ENCODE measurements at places on chromosomes 6 and 20.

GRCh38 chr6:31243508-31243907 lies 28.4 kb downstream of the HLA-C start:
- DNase-seq = no peak

- DNase-seq = no peak
Observed at GRCh38 chr6:7389162-7389450, 436 bp downstream of the CAGE1 start.

GRCh38 chr6:106249658-106250057 lies 75.9 kb downstream of the ATG5 start:
- no peak for DNase-seq

- DNase-seq = no peak
Observed at GRCh38 chr20:47276851-47277534, 79.5 kb downstream of the ZMYND8 start.

GRCh38 chr6:32267035-32267434 lies 43.2 kb upstream of the NOTCH4 start:
- no peak for DNase-seq

DNA sequence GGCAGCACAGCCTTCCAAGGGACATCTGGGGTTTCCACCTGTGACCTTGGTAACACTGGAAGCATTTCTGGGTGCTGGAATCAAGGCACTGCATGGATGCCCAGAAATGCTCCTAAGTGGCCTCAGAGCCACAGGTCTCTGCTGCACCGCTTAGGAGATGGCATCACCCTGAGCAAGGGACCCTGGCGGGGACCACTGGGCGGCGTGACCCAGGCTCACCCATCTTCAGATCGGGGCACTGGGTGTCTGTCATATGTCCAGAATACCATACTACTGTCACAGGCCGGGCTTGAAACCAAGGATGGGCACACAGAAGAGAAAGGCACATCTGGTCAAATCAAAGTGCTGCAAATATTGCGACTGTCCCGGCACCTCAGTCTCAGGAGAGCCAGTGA lies 45.9 kb downstream of the SSR1 start:
- DNase-seq = no peak

- no peak for DNase-seq
Observed at GRCh38 chr6:32867022-32867477, 13.1 kb downstream of the PSMB9 start.

GRCh38 chr20:44097521-44098255 lies 89.3 kb downstream of the JPH2 start:
- no peak for DNase-seq

GRCh38 chr6:118645395-118645794 lies 6.0 kb downstream of the CEP85L start:
- no peak for DNase-seq

DNA sequence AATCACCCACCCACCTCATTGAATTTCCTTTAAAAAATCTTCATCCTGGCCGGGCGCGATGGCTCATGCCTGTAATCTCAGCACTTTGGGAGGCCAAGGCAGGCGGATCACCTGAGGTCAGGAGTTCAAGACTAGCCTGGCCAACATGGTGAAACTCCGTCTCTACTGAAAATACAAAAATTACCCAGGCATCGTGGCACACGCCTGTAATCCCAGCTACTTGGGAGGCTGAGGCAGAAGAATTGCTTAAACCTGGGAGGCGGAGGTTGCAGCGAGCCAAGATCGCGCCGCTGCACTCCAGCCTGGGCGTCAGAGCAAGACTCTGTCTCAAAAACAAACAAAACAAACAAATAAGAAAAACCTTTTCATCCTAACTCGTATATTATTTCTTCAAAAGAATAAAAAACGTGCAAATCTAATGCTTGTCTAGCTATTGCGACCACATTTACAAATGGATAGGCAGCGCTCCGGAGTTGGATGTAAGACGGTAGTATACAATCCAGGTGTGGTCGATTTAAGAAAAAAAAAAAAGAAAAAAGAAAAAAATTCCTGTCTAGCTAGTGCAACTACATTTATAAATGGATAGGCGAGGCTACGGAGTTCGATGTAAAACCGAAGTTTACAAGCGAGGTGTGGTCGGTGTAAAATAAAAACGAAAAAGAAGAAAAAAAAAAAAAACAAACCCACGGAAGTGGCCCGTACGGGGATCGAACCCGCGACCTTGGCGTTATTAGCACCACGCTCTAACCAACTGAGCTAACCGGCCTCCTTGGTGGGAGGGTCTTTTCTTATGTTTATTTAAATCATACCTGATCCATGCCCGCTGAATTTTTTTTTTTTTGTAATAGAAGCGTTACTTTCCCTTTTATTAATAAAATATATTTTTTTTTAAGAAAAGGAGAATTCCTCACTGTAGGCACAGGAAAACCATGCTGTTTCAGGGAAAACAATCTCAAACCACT lies 70.7 kb upstream of the PRSS16 start:
- DNase-seq = peak; percentile 76

DNA sequence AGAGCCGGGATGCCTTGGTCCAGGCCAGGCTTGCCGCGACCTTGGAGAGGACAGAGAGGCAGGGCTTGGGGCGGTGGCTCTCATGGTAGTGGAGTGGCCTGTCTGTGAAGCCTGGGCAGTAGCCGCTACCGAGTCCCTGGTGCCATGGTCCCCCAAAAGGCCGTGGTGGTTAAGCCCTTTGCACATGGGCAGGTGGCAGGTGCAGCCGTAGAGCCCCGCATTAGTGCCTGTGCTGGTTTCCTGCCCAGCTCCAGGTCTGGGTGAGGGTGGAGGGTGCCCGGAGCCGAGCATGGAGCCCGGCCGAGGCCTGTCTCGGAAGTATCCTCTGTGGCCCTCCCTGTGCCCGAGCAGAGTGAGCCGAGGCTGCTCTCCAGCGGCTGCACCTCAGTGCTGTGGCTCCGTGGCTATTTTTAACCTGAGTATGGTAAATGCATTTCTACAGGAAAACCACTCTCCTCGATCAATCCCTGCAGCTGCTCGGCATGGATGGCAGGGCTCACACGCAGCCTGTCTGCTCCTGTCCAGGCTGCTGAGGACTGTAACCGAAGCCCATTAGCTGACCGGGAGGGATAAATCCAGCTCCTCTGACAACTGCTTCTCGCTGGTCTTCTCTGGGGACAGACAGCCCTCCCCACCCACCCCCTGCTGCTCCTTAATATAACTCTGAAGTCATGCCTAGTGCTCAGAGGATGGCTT lies 36.3 kb upstream of the GATA5 start:
- no peak for DNase-seq

GRCh38 chr6:39231521-39232243 lies 2.4 kb upstream of the KCNK5 start:
- DNase-seq = no peak

DNA sequence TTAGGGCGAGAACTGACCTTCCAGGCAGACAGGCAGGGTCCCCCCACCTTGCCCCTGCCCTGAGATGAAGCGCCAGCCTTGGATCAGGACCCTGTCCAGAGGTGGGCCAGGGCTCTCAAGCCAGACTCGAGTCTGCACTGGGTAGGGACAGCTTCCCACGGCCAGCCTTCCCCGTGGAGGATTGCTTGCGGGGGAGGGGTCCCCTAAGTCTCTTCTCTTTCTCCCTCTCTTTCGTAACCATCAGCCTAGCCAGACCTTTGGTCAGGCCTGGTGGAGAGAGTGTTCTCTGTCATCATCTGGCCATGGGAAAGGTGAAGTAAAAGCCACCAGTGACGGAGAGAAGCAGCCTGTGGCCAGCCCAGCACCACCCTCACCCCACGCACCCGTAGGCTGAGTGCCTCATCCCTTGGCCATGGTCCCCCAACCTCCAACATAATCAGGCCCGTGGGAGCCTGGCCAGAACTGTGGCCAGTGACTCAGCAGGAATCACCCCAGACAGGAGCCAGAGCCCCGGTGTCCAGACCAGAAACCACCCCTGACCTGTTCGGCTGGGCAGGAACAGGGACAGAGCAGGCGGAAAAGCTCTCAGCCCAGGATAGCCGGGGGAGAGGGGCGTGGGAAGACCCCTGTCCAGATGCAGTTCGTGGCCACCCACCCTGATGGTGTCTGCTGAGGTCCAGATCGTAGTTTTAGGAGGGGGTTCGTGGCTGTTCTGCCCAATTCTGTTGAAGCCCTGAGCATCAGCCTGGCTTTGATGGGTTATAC lies 47.1 kb downstream of the SNAI1 start:
- no peak for DNase-seq

- DNase-seq = no peak
Observed at GRCh38 chr20:33820362-33820761, 9.2 kb downstream of the CHMP4B start.

DNA sequence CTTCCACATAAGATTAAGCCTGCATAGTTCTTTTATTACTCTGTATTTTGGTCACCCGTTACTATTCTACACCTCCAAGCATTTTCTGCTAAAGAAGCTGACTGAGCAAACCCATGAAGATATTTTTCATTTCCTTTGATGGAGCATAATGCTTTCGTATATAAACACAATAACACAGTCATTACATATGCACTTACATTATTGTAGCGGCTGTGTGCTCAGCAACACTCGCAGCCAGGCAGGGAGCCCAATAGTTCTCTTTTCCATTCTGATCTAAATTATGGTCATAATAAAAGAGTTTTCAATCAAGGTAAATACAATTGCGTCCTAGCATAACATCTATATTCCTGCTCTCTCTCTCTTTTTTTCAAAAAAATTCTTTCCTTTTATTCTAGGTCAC lies 69.6 kb upstream of the TFB1M start:
- no peak for DNase-seq

DNA sequence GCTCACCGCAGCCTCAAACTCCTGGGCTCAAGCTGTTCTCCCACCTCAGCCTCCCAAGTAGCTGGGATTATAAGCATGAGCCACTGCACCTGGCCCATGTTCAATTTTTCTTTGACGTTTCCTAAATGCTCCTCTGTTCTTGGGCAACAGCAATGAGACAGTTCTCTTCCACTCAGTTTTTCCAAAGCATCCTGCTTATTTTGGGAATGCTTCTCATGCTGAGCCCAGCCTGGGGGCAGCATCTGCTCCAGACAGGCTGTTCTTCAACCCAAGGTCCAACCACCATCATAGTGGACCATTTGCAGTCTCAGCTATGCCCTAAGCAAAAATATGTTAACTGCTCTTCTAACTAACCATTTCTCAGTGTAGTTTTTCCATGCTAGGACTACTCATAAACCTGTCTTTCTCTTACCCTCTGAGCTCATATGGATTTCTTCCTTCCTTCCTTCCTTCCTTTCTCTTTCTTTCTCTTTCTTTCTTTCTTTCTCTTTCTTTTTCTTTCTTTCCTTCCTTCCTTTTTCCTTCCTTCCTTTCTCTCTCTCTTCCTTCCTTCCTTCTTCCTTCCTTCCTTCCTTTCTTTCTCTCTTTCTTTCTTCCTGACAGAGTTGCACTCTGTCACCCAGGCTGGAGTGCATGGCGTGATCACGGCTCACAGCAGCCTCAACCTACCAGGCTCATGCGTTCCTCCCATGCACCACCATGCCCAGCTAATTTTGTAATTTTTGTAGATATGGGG lies 48.4 kb downstream of the GCNT2 start:
- no peak for DNase-seq

DNA sequence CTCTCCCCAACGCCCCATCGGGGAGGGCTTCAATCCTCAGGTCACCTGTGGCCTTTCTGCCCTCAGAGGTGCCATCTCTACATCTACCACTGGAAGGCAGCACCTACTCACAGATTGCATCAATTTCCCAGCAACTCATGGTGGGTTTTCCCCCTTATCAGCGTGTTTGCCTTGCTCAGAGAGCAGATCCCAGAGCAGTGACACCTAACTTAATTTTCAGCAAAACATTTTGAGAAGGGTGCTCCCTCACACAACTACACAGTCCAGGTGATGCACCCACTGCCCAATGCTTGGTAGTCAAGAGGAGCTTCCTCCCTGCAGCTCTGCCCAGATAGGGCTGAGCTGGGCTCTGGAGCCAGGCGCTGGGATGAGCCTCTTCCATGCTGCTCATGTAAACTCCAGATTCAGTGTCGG lies 48.2 kb downstream of the PLG start:
- DNase-seq = no peak

DNA sequence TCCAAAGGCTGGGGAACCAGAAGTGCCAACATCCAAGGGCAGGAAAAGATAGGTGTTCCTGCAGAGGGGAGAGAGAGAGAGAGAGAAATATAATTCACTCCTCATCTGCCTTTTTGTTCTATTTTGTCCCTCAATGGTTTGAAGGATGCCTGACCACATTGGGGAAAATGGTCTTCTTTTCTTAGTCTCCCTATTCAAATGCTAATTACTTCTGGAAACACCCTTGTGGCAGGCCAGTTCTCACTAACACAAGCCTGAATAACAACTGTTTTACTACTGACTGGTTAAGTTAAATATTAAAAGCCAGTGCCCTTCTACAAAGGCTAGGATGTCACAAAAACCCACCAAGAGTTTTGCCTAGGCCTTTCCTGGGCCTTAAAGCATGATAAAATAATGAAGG lies 425.4 kb upstream of the HTR1E start:
- DNase-seq = no peak

- no peak for DNase-seq
Observed at GRCh38 chr6:39543095-39543494, 182.1 kb downstream of the KIF6 start.

GRCh38 chr20:44897133-44897532 lies 11.6 kb downstream of the YWHAB start:
- no peak for DNase-seq

DNA sequence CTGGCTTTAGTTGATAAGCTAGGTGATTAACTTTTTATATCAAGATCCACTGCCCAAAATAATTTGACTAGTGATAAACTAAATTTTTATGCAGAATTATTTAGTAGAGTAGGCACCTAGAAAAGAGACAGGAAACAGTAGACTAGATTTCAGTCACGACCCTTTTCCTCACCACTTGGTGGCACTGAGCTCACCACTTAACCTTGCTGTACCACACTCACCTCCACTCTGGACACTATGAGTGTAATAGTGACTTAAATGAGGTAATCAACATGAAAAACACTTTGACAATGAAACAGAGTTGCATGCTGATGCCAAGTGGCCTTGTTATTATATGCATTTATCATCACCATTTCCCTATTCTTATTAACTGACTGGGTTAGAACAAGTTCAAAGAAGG lies 730.4 kb downstream of the KIF16B start:
- DNase-seq = no peak

DNA sequence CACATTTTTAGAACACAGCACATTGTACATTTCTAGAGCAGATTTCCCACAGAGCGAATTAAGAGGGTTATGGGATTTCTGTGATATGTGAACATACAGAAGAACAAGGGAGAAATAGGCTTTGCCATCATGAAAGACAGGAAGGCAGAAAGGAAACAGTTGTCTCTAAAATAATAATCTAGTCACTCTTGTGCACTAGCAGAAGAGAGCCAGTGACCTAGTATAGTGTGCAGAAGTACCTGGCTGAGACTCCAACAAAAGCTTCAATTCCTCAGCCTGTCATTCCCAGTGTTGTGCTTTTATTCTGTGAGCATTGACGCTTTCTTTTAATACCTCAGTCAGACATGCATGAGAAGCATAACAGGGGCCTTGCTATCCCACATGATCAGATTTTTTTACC lies 17.8 kb upstream of the DCBLD1 start:
- DNase-seq = no peak

- no peak for DNase-seq
Observed at GRCh38 chr6:50358113-50358512, 308.4 kb upstream of the DEFB112 start.

- DNase-seq = no peak
Observed at GRCh38 chr6:157023958-157024357, 246.8 kb downstream of the ARID1B start.

- DNase-seq = no peak
Observed at GRCh38 chr20:6623989-6624388, 143.5 kb upstream of the BMP2 start.

All from central memory CD4-positive, alpha-beta T cell (primary cell).